K562 (cell line): ENCODE measurements at places on chromosomes 5 and 9. TPM values are rescaled to one million over a fixed set of nuclear protein-coding genes. Genes with fewer than 3 reads are reported as not detected.

SNAPC3 gene
- total RNA-seq, result 13.4 and 16.0 TPM in 2 replicates

- H3K27ac ChIP-seq, result no peak overlapping the region
- no peak overlapping the region for H3K4me3 ChIP-seq
- H3K36me3 ChIP-seq, result no peaks in the 10 kb centered on the region
- no peak for DNase-seq
- H3K27me3 ChIP-seq, result no peaks in the 10 kb centered on the region
- H3K4me1 ChIP-seq, result no peaks in the 10 kb centered on the region
Measured at GRCh38 chr9:21985964-21986667, 8.1 kb downstream of the CDKN2A start.

CXCL14 gene
- not detected in 2 replicates for total RNA-seq

GRCh38 chr5:39370555-39371366 lies 6.5 kb upstream of the C9 start:
- H3K4me1 ChIP-seq, result no peaks in the 10 kb centered on the region
- H3K27me3 ChIP-seq, result no peaks in the 10 kb centered on the region
- no peak for DNase-seq
- no peak overlapping the region for H3K4me3 ChIP-seq
- H3K36me3 ChIP-seq, result no peaks in the 10 kb centered on the region
- no peak overlapping the region for H3K27ac ChIP-seq

- H3K36me3 ChIP-seq, result peaks cover 75% of the 10 kb centered on the region
- H3K27me3 ChIP-seq, result no peaks in the 10 kb centered on the region
- H3K4me1 ChIP-seq, result no peaks in the 10 kb centered on the region; the same call in 2 of the 3 replicates
- DNase-seq, result no peak
Measured at GRCh38 chr9:19375538-19375937, 4.5 kb downstream of the RPS6 start.
